ENCODE measurements at places on chromosomes 6 and 20.

DNA sequence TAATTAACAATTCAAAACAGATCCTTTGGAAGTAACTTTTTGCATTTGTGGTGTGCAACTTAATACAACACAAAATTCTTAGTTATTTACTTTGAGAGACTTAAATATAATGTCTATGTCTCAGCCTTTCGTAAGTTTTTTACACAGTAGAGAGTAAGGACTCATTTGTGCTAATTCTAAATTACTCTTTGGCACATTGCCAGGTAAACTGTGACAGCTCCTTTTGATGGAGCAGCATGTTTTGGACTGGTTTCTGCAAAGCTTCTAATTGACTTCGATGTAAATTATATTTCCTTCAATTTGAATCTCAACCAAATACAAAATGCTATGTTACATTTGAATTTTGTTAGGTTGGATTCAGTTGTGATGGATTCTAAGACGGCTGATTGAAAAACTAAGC, 450.7 kb upstream of the OPRM1 start:
- no peak for DNase-seq

- no peak for DNase-seq
Measured at GRCh38 chr6:102485480-102485879, 1092.0 kb downstream of the GRIK2 start.

DNA sequence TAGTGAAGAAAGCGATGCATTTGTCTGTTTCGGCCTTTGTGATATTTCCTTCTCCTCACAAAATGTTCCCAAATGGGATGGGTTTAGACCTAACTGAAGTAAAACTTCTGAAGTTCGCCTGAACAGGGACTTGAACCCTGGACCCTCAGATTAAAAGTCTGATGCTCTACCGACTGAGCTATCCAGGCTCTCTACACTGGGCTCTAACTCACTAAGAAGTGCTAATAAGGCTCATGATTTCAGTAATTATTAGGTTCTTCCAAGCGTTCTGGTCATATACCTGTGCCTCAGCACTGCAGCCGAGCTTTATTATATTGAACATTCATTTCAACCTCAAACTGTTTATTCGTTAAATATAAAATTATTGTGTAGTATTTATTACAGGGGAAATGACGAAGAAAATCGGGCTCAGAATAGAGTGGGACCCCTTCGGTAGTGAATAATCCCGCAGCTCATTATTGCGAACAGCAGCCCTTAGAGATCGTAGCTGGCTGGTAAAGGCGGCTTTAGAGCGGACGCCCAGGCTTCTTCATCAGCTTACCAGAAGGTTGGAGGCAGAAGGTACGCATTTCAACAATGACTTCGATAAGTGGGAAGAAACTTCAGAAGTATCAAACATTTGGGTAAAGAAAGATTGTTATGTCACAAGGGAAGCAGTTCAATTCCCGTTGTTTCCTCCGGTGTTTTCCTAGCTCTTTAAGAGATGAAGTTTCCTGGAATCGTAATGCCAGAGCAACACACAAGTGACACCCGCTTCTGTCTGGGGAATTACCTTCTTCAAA, 119.0 kb upstream of the ZNF184 start:
- peak; percentile 69 for DNase-seq

GRCh38 chr20:58891718-58892140, 39.2 kb downstream of the GNAS start:
- peak; percentile 75 for DNase-seq

DNA sequence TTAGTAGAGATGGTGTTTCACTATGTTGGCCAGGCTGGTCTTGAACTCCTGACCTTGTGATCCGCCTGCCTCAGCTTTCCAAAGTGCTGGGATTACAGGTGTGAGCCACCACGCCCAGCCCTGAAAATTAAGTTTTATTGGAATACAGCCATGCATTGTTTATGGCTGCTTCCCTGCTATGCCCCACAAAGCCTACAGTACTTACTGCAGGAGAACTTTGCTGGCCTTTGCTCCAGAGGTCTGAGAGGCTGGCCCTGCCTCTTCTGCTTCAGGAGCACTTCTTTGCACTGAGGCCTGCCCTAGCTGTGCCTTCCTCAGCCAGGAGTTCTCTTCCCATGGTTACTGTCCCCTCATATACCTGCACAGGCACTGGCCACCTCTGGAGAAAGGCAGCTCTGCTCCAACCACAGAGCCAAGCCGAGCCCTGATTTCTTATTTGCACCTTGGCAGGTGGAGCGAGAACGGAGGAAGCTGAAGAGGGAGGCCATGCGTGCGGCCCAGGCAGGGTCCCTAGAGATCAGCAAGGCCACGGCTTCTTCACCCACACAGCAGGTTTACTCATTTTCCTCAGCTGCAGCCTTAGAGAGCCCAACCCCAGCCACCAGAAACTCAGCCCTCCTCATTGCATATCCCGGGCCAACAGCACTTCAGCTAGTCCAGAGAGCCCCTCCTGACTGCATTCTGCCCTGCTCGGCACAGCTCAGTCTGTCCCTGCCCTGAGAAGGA, 20.8 kb downstream of the C20orf173 start:
- no peak for DNase-seq

DNA sequence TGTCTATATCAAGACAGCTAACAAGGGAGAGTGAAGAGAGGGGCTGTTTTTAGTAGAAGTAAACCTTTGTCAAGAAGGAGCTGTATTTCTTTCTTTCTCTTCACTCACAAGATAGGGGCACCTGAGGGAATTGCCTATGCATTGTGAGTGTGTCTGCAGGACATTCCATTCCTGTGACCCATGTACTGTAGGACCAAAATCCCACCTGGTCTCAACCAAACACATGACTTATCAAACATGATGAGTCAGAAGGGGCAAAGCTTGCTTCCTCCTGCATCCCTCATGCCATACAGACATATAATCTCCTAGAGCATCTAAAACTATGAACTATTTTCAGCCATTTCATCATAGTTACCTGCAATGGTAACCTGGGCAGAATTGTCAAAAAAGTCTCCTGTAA, 21.8 kb downstream of the PKHD1 start:
- DNase-seq = no peak

- no peak for DNase-seq
Measured at GRCh38 chr20:46640536-46641311, 10.5 kb downstream of the SLC13A3 start.

DNA sequence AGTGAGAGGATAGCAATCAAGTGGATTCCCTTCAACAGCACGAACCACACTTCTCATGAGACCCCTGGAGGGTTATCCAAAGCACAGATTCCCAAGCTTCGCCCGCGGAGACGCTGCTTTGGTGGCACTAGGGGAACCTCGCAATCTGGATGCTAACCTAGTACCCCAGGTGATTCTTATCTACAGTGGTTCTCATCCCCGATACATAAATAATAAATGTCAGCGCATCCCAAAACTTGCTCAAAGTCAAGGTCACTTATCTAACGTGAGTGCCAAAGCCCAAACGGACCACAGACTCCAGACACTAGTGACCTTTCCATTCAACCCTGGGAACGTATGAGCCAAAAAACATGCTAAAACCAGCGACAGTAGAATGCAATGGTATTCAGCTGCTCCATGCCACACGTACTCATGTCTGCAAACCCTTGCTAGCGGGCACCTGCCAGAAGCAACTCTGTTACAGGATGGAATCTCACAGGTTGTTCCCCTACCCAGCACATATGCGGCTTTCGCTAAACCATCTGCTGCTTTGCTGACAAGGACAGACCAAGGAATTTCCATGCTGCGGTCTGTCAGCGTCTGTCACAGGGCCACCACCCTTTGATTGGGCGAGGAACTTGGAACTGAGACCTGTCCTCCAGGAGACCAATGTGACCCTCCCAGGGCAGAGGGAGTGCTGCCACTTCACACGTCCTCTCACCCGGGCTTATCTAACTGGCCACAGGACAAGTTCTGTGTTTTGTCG, 16.8 kb downstream of the MYLK4 start:
- DNase-seq = peak; percentile 17

- DNase-seq = peak; percentile 15
Measured at GRCh38 chr6:139027620-139028182, 844 bp upstream of the ABRACL start.

DNA sequence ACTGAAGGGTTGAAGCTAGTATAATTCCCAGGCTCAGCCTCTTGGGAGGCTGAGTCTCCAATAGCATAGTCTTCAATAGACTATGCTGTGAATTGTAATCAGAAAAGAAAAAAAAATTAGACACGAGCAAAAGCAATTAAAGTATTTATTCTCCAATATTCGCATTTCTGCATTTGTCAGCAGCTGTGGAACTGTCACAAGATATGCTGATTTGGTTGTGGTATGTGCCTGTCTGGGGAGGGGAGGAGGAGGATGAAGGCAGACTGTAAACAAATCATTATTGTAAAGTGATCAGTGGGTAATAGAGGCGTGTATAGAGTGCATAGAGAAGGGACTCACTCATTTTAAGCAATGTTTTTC, 10.1 kb upstream of the BICRAL start:
- DNase-seq = no peak
